C1 segment of cervical spinal cord (tissue), 14 donors: ENCODE measurements at places on chromosomes 5 and 9.

GRCh38 chr9:12640866-12641636, 52.1 kb upstream of the TYRP1 start:
- DNase-seq: no peak

GRCh38 chr5:103435136-103435889, 127.3 kb downstream of the NUDT12 start:
- DNase-seq: no peak

DNA sequence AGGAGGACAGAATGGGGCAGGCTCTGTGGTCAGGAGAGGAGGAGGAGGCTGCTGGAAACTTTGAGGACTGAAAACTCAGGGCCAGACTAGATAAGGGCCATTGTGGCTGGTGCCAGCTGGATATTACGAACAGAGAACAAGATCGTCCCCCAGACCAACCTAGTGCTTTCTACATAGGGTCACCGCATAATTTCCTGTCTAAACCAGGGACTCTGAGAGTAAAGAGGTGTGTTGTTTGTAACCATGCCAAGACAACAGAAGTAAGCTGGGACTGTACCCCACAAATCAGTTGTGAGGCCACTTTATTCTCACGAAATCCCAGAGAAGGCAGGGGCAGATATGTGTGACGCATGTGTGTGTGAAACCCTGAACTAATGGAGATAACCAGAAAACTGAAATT, 20.3 kb upstream of the GFPT2 start:
- DNase-seq: no peak

DNA sequence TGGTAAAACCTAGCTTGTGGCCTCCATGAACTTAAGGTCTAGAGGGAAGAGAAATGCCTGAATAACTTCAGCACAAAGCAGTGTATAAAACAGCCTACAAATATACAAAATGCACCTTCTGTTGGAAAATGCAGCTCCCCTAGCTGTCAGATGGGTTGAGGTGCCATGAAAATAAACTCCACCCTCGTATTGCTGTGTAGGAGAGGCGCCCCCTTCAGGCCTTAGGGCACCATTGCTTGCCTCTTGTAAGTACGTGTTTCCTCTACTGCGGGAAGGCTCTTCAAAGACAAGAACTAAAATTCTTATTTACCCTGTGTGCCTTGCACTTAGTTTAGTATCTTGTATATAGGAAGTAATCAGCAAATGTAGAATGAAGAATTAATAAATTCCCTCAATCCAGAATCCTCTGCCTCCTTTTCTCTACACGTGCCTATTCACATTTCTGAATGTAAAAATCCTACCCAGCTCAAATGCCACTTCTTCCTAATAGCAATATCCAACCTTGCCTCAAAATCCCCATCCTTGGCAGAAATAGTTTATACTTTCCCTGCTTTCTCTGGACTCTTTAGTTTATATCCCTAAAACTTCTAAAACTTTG, 393.7 kb upstream of the PDE4D start:
- no peak for DNase-seq

- no peak for DNase-seq
Observed at GRCh38 chr5:1231354-1231905, 6.2 kb downstream of the SLC6A18 start.

DNA sequence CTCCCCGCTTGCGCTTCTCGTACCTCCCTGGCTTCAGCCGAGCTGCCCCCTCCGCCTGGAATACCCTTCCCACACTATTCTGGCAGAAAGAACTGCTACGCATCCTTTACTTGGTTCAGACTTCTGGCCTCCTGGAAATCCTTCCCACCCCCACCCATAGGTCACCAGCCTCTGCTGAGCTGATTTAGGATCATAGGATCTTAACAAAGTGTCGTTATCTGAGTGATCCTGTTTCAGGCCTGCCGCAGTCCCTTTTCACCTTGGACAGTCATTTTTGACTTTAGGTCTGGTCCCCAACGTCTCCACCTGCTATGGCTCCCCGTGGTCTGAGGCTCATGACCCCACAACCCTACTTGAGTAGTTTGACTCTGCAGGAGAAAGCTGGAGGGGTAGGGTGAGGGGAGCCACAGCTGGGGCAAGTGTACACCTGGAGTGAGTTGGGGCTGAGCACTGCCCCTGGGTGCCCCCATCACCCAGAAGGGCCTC, 27.3 kb downstream of the EGR1 start:
- DNase-seq: no peak

- DNase-seq: no peak
Observed at GRCh38 chr5:131994533-131995226, 16.8 kb downstream of the ACSL6 start.
